ENCODE measurements at places on chromosomes 5 and 9.

DNA sequence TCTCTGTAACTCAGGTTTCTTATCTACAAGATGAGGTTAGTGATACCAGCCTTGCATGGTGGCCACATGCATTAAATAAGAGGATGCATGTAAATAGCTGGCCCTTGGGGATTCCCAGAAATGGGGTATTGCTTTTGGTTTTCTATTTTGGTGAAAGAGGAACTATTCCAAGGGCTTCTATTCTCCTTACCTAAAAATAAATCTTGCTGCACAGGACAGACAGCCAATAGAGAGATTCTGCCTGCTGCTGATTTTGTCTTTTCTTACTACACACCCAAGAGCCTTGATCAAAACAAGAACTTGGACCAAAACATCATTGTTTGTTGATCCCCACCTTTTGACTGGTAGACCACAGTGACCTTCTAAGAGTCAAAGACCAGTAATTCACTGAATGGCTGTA lies 161.8 kb downstream of the PJA2 start:
- no peak for DNase-seq

DNA sequence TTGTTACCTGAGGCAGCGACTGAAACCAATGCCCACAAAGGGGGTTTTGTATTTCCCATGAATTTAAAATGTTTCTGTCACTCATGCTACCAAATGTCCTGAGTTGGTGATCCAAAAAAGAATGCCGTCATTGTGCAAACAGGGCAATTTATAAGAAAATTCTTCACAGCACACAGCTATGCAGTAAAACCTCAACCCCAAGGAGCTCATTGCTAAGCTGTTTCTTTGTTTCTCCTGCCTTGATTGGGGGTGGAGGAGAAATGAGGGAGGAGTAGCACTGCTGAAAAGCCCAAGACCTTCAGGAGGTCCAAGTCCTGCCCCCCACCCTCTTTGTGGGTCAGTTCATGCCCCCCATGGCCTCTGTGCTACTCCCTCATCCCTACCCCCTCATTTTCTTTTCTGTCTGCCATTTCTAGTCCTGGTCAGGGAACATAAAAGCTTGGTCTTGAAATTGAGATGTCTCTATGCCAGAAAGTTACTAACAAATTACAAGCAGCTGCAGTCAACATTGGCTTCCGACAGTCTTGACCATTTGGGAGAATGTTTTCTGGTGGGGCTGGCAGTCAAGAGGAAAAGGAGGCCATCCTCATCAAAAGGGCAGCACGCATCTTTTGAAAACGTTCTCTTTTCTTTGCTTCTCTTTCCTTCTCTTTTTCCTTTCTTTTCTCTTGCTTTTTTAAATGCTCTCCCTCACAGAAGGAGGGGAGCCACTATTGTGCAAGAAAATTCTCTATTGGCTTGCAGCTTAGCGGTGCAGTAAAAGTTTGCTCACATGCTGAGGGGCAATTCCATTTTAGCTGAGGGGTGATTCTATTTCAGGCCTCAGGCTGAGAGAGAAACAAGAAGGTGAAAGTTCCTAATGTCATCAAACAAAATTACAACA lies 133.3 kb downstream of the GCNT1 start:
- no peak for DNase-seq

DNA sequence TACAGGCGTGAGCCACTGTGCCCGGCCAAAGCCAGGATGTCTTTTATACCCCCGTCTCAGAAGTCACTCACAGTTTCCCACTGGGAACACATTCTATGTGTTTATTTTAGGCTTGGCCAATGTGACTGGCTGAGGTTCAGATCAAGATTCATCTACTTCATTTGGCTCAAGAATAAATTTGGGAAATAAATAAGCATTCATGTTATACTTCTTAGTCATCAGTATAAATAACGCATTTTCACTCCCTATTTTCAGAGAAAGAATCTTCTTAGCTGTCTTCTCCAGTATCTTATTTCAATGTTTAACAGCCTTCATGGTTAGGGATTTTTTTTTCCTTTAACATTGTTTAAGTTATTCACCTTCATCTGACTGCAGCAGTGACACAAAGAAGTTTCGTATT lies 11.8 kb downstream of the S100Z start:
- no peak for DNase-seq

DNA sequence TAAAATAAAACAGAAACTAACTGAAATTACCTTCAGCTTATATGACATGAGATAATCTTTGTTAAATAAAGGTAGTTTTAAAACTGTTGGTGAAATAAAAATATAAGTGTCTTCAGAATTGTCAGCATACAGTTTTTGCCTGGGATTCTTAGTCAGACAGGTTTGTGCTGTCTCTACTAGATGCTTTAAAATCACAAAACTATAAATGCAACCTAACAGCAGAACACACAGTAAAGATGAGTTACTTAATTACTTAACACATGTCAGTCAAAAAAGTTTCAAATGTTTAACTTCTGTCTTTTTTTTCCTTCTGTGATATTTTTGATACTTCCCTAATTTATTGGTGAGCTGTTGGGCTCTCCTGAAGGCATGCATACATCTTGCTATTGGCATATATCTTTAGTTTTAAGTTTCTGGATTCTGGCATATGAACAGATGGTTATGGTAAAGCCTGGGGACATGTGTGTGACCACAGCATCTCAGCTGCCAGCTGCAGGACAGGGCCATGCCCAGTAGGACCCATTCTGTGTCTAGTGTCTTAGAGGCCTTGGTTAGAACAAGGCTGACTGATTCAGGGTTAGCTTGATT lies 231.1 kb upstream of the NUDT12 start:
- DNase-seq: no peak

DNA sequence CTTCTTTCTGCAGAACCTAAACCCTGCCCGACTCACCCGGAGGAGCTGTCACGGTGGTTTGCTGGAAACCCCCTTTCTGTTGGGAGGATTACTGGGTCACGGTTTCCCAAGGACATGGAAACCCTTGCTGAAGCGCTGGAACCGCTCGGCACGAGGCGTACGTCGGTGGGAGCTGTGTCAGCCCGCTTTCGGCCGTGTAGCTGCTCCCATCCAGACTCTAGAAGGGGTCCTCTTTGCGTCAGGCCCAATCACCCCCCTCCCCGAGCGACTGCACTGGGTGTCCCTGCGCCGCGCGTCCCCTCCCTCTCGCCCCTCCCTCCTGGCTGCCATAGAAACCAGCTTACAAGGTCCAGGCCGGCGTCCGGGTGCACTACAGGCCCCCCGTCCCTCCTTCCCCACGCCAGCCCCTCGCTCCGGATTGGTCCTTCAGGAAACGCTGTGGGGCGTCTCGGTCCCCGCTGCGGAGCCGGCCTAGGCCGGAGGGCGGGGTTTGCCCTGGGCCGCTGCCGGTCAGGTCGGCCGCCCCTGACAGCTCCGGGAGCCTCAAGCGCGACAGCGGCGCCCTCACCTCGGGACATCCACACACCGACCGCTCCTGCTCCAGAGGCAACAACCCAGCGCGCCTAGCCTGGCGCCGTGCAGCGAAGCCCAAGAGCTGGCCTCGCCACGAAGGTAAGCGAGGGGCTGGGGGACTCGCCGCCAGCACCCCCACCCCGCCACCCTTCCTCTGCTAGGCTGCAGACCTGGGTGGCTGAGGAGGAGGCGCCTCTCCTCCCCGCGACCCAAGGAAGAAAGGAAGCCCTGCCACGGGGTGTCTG lies at the start of gene NIM1K:
Gene NIM1K (plus strand): TSS at position 486 of the 818 bp plus-strand sequence. CDS start 53,551 bp downstream, outside the sequence.
- DNase-seq: peak; percentile 37

DNA sequence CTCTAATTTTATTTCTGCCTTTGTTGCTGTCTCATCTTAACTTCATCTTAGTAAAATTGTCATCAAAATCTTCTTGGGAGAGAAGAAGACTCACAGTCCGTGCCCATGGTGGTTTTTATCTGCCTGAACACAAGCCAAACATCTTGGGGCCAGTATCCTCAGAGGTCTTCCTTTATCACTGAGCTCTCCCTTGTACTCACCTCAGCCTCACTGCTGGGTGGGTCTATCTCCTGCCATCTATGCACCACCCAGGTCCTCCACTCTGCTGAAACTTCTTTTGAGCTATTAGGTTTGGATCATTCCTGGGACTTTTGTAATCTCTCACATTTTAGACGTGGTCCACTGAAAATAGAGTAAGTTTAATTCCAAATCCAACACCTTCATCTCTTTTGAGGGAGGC lies 116.3 kb upstream of the EPB41L4A start:
- DNase-seq: no peak

- DNase-seq: no peak
These were observed 564.8 kb downstream of the ACTL7B start for GRCh38 chr9:108290839-108291585.

GRCh38 chr5:151020304-151021110 lies at the start of gene GPX3:
GPX3 (plus strand) TSS chr5:151020591; CDS start chr5:151020655, 64 bp downstream.
- peak; percentile 71 for DNase-seq

DNA sequence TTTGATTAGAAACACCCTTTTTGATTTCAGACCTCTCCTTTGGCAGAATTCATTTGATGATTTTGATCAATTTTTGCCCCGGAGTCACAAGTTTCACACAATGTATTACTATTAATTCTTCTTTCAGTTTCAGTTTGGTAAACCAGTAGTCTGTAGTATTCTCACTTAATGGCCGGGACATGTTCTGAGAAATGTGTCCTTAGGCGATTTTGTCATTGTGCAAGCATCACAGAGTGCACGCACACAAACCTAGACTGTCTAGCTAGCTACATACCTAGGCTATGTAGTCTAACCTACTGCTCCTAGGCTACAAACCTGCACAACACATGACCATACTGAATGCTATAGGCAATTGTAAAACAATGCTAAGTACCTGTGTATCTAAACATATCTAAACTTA lies 662.5 kb downstream of the IRX1 start:
- no peak for DNase-seq

DNA sequence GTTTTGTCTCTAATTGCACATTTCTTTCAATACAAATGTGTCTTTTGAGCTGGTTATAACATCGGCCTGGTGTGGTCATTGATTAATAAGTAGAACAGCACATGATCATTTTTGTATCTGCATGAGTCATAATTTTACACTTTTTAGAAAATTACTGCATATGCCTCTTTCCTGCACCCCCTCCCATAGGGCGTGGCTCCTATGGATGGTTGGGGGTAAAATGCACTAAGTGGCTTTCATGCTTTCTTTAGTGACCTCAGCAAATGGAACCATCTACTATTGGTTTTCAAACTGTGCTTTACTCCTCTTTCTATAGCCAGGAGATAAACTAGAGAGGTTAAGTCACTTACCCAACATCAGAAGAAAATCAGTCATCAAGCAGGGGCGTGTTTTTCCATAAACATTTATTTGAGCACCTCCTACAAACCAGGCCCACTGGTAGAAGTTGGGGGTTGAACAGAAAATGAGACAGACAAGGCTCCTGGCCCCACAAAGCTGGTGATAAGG lies 3.8 kb downstream of the ANXA6 start:
- no peak for DNase-seq

GRCh38 chr9:79201636-79202035 lies 370.1 kb upstream of the TLE4 start:
- no peak for DNase-seq

DNA sequence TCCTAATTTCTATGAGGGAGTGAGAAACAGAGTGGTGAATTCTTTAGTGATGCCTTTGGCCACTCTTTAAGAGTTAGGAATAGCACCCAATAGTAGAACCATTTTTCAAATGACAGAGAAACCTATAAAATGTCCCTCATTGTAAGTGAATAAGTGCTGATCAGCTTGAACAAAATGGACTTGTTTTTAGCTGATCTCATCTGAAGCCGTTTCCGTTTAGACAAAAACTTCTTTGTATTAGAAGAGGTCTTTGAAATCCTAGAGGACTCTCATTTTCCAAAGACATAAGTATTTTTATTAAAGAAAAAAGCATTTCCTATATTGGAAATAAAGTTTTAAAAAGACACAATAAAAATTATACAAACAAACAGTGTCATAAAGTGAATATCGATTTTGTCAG lies 273.9 kb downstream of the ARHGEF28 start:
- DNase-seq: no peak

- DNase-seq: no peak
These were observed 460.1 kb upstream of the TLE4 start for GRCh38 chr9:79111653-79112052.

DNA sequence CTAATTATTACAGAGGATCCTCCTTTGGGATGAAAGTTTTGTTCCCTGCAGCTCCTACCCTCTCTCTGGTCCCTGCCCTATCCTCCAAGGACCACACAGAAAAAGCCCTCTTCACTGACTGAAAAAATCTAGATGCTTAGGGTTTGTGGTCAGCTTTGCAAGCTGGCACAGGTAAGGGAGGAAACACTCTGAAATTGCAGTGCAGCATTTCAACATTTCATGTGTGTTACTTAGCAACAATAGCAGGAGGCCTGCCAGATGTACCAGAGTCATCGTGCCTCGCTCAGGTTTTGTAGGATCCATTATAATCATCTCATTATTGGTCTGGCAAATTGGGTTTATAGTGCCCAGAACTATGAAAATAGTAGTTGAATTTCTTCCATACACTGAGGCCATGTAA lies 109.5 kb downstream of the PALM2AKAP2 start:
- no peak for DNase-seq

GRCh38 chr9:125536776-125537175 lies 170.2 kb downstream of the MAPKAP1 start:
- DNase-seq: no peak

- peak; percentile 23 for DNase-seq
These were observed 596 bp upstream of the CDC37L1 start for GRCh38 chr9:4678679-4679267.

- DNase-seq: no peak
These were observed 201.7 kb upstream of the ACTBL2 start for GRCh38 chr5:57684299-57684702.

DNA sequence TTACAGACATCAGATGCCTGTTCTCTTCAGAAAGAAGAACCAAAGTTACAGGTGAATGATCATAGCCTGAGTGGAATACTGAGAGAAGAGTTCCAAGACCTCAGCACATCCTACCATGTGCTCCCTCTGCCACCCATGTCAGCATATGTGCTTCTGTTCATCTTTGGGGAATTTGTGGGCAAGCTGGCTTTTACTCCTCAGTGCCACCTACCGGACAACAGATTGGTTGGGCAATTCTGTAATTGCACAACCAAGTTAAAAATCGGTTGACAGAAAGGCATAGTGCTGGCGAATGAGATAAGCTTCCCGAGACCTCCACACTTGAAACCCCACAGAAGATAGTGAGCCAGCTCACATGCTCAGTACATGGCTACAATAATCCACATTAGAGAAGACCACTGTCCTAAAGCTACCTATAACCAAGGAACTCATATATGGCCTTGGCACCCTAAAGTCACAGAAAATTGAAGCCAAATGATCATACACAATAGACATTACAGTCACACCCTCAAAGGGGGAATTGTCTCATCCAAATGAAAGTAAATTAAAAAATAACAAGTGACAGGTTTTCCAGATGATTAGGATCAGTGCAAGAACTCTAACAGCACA lies 1238.0 kb upstream of the NUDT12 start:
- no peak for DNase-seq

GRCh38 chr5:38157024-38157423 lies 101.3 kb upstream of the EGFLAM start:
- no peak for DNase-seq

GRCh38 chr9:995192-995591 lies 18.7 kb downstream of the DMRT3 start:
- DNase-seq: no peak

GRCh38 chr9:135299239-135299590 lies 180.4 kb upstream of the PPP1R26 start:
- no peak for DNase-seq

GRCh38 chr9:114350636-114351401 lies 21.1 kb downstream of the ORM2 start:
- no peak for DNase-seq

Measured in NCI-H345 (cell line).